NCI-H2081 (cell line): ENCODE measurements at places on chromosomes 13 and 19.

- DNase-seq: peak; percentile 62
These were observed 6.5 kb upstream of the HSD17B14 start for GRCh38 chr19:48842789-48843162.

DNA sequence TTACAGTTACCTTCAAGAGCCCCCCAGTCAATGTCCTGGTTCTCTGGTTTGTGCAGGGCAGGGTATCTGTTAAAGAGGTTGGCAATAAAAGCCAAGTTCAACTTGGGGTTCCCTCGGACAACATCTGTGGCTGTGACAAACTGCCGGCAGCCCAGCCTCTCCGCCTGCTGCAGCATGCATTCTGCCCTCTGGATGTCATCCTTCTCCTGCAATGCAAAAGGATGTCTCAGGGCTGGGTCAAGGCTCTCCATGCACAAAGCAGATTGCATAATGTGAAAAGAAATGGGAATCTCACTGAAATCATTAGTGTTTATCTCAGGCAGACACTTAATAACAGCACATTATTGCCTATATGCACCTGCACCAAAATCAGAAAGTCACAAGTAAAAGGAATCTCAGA is 35.1 kb downstream of the LCP1 start:
- no peak for DNase-seq

DNA sequence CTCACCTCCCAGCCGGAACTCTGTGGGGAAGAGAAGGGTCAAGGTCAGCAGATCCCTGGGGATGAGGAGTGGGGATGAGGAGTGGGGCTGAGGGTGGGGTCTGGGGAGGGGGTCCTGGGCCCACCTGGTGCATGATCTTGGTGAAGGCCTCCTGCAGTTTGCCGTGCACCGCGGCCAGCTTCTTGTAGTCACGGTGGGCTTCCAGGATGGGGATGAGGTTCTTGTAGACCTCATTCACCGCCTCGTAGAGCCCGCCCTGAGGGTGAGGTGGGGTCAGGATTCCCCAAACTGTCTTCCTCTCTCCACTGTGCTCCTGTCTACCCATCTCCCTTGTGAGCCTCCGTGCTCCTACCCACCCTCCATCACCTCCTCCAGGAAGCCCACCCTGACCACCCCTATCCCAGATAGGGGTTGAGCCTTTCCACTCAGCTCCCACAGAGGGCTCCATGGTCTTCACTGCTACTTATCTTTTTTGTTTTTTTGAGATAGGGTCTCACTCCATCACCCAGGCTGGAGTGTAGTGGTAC is 6.8 kb upstream of the KANK2 start:
- DNase-seq: no peak

DNA sequence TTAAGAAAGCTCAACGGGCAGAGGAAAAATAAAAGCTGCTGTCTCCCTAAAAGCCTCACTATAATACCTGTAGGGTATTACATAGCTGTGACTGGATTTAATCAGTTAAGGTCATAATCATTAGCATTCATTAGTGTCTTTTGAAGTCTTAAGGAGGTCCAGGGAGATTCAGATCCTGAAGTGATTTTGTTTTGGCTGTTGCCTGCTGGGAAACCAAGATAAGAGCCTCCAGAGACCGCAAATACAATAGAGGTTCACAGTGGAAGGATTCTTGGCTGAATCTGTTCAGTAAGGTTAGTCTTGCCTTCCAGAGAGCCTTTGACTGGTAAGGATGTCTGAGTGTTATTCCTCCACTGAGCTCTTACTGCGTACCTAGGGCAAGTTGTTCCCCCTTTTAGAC is 54.0 kb upstream of the TNFRSF19 start:
- DNase-seq: no peak

- DNase-seq: no peak
These were observed 4.0 kb downstream of the ICAM5 start for GRCh38 chr19:10293637-10294367.

- no peak for DNase-seq
These were observed 11.3 kb upstream of the TNFRSF19 start for GRCh38 chr13:23558675-23559536.

DNA sequence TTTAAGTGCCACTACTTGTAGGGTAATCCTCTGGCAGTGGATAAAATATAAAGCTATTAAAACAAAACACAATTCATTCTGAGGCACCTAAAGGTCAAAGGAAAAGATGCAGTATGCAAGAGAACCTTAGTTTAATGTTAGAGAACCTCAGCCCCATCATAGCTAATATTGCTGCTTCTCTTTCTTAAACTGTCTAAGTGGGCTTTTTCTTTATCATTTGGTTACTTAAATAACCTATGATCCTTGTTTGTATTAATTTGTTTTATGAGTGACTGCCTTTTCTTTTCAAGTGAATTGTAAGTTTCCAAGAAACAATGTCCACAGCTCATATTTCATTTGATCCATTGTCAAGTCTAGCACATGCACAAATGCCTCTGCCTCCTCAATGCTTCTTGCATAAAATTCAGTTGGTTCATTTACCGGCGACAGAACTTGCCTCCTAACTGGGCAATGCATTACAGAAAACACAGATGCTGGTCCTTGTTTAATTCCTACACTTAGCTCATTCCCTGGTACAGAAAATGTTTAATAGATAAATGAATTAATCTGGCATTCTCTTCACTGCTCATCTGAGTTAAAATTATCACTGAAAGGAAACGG is 1049.8 kb downstream of the OLFM4 start:
- no peak for DNase-seq

GRCh38 chr13:48950501-48950875 is 25.2 kb upstream of the FNDC3A start:
- no peak for DNase-seq

- DNase-seq: no peak
These were observed 72.9 kb downstream of the STK24 start for GRCh38 chr13:98504029-98504351.

DNA sequence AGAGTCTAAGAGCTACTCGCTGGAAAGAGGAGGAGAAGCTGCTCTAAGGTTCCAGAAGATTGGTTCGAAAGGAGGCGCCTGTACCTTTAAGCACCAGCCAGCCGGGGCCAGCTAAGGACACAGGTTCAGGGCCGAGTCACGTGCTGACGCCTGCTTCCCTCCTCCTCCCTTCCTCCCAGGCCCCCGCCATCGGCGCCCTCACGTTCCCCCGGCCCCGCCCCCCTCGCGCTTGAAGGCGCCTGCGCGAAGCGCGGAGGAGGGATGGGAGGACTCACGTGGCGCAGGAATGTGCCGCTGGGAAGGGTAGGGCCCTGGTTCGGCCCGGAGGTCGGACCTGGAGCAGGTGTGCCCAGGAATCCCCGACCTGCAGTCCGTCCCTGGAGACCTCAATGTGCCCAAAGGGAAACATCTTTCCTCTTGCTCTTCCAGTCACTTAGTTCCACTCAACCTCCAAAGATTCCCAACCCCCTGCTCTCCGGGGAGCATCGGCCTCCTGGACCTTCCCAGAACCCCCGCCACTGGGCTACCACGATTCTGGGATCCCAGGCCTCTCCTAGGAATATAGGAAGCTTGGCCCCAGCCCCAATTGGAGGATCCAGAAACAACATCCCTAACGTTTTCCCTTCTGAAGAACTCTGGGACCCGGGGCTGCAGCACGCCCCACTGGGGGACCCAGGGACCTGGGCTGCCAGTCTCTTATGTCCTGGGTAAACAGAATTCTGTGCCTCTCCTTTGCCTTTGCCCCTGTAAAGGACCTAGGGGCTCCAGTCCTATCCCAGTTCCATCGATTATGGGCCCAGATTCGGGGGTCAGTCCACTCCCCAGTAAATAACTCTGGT is 2.5 kb downstream of the DBP start:
- DNase-seq: peak; percentile 97

DNA sequence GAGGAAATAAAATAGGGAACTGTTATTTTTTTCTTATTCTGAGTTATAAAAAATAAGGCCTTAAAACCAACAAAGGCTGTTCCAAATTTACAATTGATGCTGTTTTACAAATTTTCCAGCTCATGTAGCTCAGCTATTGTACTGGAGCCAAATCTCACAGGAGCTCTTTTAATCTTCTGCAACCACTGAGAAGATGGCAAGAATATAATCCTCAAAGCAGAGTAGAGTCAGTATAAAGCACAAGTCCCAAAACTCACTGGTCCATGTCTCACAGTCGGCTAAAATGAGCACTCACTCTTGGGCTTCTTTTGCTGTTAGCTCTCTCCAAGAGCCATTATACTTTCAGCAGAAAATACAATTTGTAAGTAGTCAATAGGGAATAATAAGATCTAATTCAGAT is 1074.4 kb upstream of the PRR20A start:
- no peak for DNase-seq

GRCh38 chr19:18967358-18968146 is 26.5 kb upstream of the HOMER3 start:
- no peak for DNase-seq

DNA sequence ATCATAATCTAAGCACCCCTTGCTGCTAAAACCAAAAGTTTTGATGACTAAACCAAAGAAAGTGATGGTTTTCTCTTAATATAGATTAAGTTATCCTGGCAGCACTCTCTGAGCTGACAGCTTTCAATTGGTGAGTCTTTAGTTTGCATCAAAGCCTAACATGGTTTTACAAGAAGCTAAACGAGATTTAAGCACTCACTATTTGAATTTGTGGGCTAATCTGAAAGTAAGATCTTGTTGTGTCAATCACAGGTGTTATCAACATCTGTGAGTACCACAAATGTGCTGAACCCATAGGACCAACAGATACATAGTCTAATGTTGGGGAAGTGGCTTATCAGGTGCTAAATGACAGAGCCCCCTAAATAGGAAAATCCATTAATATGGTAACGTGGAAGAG is 223.9 kb downstream of the LHFPL6 start:
- DNase-seq: no peak

DNA sequence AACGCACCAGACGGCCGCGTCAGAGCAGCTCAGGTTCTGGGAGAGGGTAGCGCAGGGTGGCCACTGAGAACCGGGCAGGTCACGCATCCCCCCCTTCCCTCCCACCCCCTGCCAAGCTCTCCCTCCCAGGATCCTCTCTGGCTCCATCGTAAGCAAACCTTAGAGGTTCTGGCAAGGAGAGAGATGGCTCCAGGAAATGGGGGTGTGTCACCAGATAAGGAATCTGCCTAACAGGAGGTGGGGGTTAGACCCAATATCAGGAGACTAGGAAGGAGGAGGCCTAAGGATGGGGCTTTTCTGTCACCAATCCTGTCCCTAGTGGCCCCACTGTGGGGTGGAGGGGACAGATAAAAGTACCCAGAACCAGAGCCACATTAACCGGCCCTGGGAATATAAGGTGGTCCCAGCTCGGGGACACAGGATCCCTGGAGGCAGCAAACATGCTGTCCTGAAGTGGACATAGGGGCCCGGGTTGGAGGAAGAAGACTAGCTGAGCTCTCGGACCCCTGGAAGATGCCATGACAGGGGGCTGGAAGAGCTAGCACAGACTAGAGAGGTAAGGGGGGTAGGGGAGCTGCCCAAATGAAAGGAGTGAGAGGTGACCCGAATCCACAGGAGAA is 1.9 kb downstream of the PPP1R12C start:
- DNase-seq: no peak

DNA sequence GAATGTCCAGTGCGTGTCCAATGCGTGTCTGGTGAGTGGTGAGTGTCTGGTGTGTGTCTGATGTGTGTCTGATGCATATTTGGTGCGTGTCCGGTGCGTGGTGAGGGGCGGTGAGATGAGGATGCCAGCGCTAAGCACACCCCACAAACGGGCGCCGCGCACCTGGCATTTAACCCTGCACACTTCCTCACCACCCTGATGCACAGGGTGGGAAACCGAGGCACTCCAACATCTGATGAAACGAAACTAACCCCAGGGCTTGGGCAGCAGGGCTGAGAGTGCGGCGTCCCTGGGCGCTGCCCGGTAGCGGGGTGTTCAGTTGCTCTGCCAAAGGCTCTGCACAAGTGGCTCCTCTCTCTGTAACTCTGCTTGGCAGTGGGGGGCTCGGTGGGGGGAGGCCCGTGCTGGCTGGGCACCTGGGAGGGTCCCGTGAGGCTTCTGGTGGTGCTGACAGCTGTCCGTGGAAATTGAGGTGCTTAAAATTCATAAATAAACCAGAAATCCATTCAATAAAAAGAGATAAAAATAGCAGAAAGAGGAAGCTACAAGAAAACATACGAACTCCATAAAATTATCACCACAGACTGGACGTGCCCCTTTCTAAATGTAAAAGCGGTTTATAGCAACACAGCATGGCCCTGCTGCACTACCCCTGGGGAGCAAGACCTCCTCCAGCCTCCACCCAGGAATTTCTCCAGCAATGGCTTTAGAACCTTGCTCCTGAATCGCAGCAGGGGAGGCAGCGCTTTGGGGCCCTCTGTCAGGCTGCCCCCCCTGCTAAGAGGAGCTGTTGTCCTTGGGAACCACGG is 76.0 kb downstream of the RASA3 start:
- no peak for DNase-seq

- no peak for DNase-seq
These were observed 17.7 kb downstream of the RFX2 start for GRCh38 chr19:6092329-6093286.

DNA sequence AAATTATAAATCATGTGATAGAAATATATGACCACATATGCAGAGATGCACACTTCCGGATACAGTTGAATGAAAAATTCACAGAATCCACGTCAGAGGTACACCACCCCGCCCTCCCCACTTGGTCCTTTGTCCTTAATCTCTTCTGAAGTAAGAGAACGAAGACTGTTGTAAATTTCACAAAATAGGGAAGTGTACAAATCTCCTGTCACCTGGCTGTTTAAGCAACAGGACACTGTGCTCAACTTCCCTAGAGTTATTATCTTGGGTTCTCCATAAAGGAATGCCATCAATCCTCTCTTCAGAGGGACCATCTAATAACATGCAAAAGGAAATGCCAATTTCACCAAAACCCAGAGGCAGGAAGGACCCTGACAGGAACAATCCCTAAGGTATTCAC is 10.5 kb upstream of the CEACAM6 start:
- DNase-seq: no peak

- no peak for DNase-seq
These were observed 267.5 kb upstream of the KLHL1 start for GRCh38 chr13:70375718-70376117.

- no peak for DNase-seq
These were observed 10.4 kb downstream of the TLE6 start for GRCh38 chr19:2987797-2988196.
